NCI-H2081 treated with DMSO at 0.1 percent for 48 hours (cell line): ENCODE measurements at places on chromosomes 12 and 14.
A peak's percentile ranks its signal among the peaks of the same experiment; 100 is the strongest.

DNA sequence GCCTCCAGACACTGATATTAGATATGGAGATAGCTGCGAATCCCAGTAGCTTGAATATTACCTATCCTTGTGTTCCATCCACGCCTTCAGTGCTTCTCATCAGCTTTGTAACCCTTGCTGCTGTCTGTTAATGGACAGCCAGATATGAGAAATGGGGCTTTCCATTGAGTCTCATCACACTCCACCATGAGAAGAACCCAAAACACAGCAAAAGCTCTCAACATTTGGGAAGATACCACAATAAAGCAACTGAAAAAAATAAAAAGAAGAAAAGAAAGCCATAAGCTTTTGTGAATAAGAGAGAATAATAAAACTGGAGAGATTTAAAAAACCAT, 225.4 kb downstream of the GALC start:
- DNase-seq, result no peak

- no peak for DNase-seq
Measured at GRCh38 chr12:76878099-76878898, 520 bp downstream of the CSRP2 start.

GRCh38 chr12:82474798-82475184, 116.5 kb downstream of the METTL25 start:
- DNase-seq, result no peak

DNA sequence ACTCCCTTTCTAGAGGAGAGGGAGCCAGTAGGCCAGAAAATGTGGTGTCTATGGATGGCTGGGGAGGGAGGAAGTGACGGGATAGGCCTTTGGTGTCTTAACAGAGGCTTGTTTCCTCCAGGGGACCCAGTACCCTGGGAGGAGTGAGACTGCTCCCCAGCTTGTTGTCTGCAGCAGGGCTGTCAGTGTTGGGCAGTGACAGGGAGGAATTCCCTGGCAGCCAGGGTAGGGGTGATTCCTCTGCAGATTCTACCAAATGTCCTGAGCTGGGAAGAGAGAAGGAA, 64.0 kb downstream of the GALNT16 start:
- DNase-seq, result no peak

GRCh38 chr14:63910583-63911363, 58.0 kb downstream of the SYNE2 start:
- no peak for DNase-seq

GRCh38 chr14:86091811-86092210, 561.9 kb downstream of the FLRT2 start:
- no peak for DNase-seq

- DNase-seq, result no peak
Measured at GRCh38 chr12:76708296-76708695, 55.6 kb upstream of the ZDHHC17 start.

- DNase-seq, result no peak
Measured at GRCh38 chr14:75628816-75629215, 31.9 kb downstream of the ERG28 start.

GRCh38 chr12:21169878-21170472, 39.0 kb downstream of the SLCO1B1 start:
- peak; percentile 5 for DNase-seq

DNA sequence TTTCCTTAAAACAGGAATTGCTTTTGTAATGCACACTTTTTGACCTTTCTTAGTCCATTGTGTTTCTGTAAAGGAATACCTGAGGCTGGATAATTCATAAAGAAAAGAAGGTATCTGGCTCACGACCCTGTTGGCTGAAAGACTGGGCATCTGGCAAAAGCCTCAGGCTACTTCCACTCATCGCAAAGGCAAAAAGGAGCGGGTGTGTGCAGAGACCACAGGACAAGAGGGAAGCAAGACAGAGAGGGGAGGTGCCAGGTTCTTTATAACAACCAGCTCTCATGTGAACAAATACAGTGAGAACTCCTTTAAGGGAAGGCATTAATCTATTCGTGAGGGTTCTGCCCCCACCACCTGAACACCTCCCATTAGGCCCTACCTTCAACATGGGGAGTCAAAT, 182.1 kb downstream of the C12orf50 start:
- no peak for DNase-seq

GRCh38 chr14:79278798-79279644, 932.3 kb downstream of the DIO2 start:
- DNase-seq, result peak; percentile 77

GRCh38 chr12:92938638-92939037, 9.5 kb upstream of the EEA1 start:
- DNase-seq, result no peak

DNA sequence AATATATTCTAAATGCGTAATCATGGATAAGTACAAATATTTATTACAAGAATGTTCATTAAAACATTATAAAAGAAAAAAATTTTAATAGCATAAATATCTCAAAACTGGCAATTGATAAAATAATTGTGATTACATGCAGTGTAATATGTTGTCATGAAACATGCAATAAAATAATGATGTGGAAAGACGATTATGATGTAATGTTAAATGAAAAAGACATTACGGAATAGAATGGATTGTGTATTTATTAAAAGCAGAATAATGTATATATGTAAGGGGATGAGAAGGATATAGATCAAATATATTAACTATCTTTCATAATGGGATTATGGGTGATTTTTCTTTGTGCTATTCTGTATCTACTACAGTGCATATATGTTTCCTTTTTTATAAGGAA, 32.8 kb downstream of the NDUFA9 start:
- no peak for DNase-seq
